ENCODE measurements at places on chromosomes 3 and 15.

DNA sequence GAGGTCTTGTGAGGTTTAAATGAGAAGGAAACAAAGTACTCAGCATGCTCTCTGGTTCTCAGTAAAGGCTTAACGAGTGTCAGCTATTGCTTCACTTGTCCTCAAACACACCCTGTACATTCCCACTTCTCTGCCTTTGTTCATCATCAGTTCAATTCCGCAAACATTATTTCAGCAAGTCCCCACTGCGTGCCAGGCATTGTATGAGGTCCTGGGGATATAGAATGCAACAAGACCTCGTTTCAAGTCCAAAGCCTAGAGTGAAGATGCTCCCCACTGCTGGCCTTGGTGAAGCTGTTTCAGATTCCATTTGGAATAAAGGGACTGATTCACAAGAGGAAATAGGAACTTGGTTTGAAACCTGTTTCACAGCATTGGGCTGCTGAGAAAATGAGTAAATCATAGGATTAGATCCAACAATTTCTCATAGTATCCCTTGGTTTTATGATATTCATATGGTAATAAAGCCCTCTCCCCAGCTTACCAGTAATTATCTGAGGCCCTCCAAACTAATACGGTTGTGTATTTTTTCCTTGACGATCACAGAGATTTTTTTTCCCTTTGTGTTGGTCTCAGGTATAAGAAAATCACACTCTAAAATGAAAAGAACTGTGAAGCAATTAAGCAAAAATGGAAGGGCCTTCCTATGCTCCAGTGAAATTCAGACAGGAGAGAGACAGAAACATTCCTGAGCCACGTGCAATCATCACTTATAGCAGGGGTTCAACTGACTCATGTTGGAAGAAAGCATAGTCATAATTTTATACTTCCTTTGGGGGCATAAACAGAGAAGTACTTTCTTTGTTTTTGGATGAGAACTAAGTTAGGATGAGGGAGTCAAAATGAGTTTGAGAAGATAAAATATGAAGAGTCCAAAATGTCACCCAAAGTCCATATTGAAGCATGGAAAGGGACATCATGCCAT is 258.6 kb downstream of the RORA start:
- no peak for DNase-seq

DNA sequence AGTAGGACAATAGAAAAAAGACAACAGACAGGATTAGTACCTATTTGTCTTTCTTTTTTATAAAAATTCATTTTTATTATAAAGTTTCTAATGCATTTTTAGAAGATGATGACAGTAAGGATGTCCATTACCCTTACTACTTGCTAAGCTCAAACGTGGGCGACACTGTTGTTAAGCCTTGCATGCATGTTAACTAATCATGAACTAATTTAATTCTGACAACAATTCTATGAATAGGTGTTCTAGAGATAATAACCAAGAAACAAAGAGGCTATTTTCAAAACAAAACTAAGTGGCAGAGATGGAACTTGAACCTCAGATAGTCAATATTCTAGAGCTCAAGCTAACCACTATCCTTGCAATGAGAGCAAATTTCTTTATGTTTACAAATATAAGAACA is 247.9 kb downstream of the GBE1 start:
- DNase-seq = no peak

DNA sequence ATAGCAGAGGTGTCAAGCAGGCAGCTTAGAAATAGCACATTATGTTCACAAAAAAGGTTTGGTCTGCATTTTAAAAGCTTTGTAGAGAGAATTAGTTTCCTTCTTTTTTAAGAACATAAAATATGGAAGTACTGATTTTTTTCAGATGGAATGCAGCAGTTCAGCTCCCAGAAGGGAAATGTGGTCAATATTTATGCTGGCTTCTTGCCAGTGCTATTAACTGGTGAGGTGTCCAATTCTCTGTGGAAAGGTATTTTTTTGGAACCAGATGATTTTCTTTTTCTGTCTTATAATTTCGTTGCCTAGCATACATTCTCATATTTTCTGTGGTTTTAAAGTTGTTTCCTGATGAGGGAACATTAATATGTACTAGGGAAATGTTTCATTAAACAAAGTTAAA is 211.4 kb upstream of the ZNF385D start:
- DNase-seq = no peak

GRCh38 chr15:66908744-66909095 is 156.7 kb upstream of the SMAD3 start:
- DNase-seq = no peak

DNA sequence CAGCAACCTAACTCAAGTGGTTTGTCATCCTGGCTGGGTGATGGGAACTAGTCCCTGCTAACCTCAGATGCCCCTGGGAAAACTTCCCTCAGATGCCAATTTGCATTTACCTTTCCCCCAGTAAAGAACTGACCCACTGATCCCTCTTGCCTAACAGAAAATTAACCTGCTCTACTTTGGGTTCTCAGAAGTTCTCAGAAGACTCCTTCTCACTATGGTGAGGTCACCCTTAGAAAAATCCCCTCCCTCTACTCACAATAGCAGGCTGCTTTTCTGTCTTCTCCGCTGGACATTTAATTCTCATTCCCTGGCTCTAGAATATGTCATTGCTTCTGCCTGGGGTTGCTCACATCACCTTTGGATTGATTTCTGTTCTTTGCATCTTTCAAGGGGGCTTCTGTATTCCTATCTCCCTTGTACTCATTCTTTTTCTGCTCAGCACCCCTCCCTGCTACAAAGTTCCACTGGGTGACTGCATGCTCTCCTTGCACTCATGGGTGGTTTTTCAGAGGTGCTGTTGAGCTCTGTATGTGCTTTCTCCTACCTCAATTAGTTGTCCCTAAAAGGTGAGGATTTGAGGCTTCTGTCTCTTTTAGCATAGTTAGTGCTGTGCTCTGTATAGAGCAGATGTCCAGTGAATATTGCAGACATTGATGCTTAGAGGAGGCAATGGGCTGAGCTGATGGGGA is 869 bp downstream of the PLA1A start:
- no peak for DNase-seq

DNA sequence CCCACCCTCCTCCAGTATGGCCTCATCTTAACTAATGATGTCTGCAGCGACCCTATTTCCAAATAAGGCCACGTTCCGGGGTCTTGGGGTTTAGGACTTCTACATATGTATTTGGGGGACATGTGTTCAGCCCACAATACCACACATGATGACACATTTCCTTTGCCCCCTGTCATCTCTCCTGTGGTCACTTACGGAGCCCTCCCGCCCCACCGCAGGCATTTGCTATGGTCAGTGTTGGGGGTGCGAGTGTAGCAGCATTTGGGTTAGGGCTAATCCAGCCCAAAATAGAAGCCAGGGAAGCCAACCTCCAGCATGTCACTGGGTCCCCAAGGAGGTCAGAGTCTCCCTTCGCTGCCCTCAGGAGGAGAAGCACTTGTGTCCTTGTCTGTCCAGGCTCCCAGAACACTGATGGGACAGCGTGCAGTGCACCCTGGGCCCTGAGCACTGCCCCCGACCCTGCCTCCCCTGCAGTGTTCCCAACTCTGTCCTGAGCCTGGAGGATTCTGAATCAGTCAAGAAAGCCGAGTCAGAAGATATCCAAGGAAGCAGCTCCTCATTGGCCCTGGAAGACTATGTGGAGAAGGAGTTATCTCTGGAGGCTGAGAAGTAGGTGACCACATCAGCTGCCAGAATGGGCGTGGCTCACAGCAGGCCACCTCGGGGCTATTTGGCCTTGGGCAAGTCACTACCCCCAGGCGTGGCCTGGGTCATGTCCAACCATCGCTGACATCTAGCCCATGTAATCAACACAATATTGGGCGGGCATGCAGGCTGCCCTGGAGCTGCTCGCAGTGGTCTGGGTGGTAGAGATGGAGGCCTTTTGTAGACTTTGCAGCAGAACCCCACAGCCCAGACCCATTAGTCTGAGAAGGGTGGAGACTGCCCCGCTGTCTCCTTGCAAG is 46.9 kb upstream of the FGD5 start:
- no peak for DNase-seq

GRCh38 chr3:142244056-142244455 is 18.7 kb upstream of the GK5 start:
- DNase-seq = no peak

DNA sequence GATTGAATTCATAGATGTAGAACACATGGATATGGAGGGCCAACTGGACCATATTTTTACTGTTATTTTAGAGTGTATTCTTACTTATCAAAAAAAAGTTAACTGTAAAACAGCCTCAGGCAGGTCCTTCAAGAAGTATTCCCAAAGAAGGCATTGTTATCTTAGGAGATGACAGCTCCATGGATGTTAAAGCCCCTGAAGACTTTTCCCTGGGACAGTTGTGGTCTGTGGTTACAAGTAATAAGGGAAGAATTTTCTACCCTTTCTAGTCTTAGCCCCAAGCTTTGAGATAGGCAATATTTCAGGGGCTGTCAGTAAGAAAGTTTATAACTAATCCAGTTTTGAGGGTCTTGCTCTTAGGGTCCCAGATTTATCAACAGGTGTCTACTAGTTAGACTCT is 62.5 kb downstream of the LRRC49 start:
- DNase-seq = peak; percentile 19

DNA sequence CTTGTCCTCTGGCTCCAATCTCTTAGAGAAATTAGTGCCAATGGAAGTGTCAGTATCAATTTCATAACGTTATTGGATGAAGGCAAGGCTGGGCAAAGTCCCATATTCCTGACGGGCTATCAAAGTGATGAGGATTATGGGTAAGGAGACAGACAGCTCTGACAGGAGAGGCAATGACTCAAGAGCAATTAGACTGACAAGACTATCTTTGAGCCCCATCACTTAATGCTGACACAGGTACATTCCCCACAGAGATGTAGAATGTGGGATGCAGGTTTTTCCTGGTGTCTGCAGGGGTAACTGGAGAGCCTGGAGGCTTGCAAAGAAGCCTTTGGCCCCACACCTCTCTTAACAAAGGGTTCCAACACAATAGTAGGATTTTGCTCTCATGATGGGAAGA is 208.3 kb downstream of the NTRK3 start:
- DNase-seq = no peak

- no peak for DNase-seq
Observed at GRCh38 chr15:89642106-89642505, 13.2 kb downstream of the KIF7 start.

DNA sequence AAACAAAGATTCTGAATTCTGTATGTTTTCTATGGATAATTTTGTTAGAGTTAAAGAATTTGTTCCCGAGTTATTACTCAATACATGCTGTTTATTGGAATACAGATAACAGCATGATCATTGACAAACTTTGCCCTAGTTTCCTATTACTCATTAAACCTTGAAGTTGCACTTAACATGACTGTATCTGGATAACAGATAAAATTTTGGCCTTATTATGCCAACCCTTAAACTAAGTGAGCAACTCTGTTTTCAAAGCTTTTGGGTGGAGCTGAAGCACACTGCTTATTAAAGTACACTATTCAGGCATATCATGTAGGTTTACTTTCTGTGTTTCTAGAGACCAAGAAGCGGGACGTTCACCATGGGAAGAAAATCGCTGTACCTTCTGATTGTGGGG is at the start of gene AADAC:
TSS of gene AADAC (plus strand) at position 318 of the 400 bp plus-strand sequence. CDS start at position 365, 47 bp downstream.
- no peak for DNase-seq

- DNase-seq = peak; percentile 60
Observed at GRCh38 chr3:12875857-12876836, 34.8 kb upstream of the RPL32 start.

DNA sequence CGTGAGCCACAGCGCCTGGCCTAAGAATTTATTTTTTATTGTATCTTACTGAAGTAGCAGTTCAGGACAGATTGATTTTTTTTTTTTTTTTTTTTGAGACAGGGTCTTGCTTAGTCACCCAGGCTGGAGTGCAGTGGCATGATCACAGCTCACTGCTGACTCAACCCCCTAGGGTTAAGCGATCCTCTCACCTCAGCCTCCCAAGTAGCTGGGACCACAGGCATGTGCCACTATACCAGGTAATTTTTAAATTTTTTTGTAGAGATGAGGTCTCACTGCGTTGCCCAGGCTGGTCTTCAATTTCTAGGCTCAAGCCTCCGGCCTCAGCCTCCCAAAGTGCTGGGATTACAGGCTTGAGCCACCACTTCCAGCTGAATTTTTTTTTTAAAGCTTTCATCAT is 99.8 kb upstream of the HERC1 start:
- DNase-seq = no peak

DNA sequence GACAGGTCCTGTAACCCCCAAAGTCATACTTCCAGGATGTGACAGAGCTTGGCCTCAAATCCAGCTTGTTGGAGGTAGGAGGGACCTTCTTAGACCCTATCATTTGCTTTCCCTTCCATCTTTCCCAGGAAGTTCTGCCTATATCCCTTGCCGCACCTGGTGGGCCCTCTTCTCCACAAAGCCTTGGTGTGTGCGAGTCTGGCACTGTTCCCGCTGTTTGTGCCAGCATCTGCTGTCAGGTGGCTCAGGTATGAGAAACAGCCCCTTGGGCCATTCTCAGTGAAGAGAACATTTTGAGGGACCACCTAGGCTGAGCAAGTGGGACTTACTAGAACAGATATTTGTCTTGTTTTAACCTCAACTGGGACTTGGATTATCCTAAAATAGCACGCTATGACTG is 1.3 kb downstream of the IL17RE start:
- no peak for DNase-seq

DNA sequence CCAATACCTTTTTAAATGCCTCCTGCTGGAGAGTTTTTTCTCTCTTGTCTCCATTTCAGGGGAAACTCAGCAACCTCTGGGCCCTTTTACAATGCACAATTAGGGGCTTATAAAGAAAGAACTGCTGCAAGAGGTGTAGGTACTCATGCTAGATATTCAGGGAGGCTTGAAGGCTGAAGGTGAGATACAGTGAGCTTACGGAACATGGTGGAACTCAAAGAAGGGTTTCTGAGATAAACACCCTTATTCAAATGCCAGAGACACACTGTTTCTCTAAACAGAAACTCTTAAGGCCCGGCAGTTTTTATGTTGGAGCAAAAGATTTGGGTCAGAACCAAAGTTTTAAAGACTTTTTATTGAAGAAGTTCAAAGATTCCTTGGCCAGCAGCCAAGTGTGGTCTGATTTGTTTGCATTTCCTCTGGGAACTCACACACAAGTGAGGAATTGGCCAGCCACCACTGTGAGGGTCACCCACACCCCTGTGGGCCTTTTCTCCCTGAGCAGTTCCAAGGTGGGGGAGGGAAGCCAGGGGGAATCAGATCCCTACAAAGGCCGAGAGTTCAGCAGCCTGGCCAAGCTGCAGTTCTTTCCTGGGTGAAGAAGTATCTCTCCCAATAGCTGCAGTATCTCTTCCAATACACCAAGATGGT is 47.8 kb downstream of the TNFAIP8L3 start:
- DNase-seq = peak; percentile 23

DNA sequence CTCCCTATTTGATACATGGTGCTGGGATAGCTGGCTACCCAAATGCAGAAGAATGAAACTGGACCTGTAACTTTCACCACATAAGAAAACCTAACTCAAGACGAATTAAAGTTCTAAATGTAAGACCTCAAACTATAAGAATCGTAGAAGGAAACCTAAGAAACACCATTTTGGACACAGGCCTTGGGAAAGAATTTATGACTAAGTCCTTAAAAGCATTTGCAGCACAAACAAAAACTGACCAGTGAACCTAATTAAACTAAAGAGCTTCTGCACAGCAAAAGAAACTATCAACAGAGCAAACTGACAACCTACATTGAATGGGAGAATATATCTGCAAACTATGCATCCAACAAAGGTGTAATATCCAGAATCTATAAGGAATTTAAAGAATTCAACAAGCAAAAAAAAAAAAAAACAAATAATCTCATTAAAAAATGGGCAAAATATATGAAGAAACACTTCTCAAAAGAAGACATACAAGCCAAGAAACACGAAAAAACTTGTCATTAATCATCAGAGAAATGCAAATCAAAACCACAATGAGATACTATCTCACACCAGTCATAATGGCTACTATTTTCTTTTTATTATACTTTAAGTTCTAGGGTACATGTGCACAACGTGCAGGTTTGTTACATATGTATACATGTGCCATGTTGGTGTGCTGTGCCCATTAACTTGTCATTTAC is 37.0 kb downstream of the HDGFL3 start:
- DNase-seq = peak; percentile 62

All from mesenchymal stem cell (in vitro differentiated cells and primary cell).